ENCODE measurements at places on chromosomes 1 and 21.

DNA sequence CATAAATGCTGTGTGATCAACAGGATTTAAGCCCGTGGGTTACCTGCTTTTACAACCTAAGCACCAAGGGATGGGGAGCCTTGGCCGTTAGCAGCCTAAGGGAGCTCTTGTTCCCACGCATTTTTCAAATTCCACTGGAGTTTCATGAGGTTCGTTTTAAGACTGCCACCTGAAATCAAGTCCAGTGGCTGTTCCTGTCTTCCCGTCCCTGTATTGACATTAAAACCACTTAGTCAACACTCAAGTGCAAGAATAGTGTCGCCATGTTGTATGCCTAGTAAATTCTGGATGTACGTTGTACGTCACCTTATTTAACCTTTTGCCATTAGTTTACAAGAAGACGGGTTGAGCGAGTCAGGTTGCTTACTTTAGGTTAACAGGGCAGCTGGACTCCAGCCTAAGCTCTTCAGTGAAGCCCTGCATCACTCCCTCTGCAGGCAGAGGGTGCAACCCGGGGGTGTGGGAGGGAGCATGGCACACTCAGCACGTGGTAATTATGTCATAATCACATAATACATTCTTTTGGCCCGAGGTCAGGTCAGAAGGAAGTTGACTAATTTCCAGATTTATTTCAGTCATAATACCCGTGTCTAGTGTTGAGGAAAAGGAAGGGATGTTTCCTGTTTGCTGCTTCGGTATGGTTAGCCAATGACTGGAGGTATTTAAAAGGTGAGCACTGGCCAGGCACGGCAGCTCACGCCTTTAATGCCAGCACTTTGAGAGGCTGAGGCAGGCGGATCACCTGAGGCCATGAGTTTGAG lies 42.5 kb downstream of the CNST start:
- DNase-seq: peak; percentile 99

DNA sequence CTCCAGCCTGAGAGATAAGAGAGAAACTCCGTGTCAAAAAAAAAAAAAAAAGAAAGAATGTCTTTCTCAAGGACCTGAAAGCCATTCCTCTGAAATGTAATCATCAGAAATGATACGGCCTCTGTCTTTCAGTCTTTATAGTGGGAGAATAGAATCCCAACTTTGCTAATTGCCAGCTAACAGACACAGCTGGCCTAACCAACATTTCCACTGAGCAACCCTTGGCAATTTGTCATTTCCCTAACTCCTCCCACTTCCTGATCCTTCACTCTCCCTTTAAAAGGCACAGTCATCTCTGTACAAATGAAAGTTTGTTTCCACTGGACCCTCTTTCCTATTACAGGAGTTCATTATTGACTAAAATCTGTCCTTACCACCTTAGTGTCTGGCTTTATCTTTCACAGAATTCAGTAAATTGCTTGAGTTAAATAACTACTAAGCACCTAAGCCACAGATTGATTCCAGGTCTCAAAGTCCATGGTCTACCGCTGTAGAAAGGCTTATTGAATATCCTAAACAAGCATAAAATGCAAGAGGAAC lies 4.3 kb upstream of the CBR1 start:
- DNase-seq: peak; percentile 57

DNA sequence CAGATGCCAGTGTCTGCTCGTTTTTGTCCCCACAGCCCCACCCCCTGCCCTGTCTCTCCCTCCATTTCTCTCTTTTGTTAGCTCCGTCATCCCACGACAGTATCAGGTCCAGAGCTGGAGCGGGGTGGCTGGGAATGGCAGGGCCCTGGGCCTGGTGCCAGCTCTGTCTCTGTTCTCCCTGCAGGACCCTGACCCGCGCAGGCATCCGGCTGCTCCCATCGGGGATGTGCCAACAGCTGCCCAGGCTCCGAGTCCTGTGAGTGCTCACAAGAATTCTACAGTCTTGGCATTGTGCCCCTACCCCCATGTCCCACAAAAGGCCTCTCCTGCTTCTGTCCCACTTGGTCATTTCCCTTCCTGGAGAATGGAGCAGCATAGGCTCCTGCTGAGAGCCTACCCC lies 37.4 kb downstream of the UBE2T start:
- no peak for DNase-seq

- DNase-seq: no peak
Measured at GRCh38 chr1:41882068-41882477, 36.6 kb downstream of the HIVEP3 start.

All from kidney capillary endothelial cell (primary cell).